ENCODE measurements at places on chromosomes 11 and 22. TPM values are rescaled to one million over a fixed set of nuclear protein-coding genes. Genes with fewer than 3 reads are reported as not detected.
A peak's percentile ranks its signal among the peaks of the same experiment; 100 is the strongest.

Gene SMTNL1
- not detected for total RNA-seq

DNA sequence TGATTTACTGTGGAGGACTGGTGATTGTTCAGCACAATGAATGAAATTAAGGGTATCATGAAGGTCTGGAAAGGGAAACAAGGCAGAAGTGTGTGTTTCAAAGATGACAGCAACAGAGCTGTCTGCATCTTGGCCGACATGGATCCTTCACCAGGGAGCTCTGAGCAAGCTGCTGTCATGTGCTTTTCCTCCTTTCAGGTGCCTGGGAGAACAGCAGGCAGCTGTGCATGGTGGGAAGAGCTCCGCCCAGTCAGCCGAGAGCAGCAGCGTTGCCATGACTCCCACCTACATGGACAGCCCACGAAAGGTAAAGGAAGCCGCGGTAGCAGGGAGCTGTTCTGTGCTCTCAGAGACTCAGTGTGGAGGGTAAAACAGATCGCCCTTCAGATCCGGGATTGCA lies 87.1 kb upstream of the YWHAH start:
- no peak overlapping the region for H3K27ac ChIP-seq
- no peak overlapping the region for H3K4me3 ChIP-seq
- H3K36me3 ChIP-seq = peaks cover 17% of the 10 kb centered on the region
- H3K4me1 ChIP-seq = no peaks in the 10 kb centered on the region
- no peaks in the 10 kb centered on the region for H3K27me3 ChIP-seq

Gene OR52N4
- 0.71 TPM for total RNA-seq

DNA sequence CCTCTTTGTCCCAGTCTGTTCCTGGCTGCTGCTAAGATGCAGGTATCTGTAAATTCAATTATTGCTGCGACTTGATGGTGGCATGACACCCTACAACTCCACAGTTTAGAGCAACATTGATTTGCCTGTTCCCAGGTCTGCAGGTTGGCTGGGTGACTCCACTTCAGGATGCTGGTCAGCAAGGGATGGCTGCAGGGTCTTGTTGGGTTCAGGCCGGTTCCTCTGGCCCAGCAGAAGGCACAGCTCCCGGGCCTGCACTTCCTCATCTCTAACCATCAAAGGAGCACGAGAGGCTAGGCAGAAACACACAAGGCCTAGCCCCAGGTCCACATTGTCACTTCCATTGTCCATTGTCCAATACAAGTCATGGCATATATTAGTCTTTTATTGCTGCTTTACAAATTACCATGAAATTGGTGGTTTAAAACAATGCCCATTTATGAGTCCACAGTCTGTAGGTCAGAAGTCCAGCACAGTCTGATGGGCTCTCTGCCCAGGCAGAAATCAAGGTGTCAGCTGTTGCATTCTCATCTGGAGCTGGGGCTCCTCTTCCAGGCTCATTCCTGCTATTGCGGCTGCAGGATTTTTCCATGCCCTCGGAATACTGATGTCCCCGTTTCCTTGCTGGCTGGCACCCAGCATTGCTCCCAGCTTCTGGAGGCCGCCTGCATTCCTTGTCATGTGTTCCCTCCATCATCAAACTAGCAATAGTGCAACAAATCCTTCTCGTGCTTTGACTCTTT lies 96.6 kb upstream of the LMO1 start:
- H3K4me1 ChIP-seq = no peaks in the 10 kb centered on the region
- no peak overlapping the region for H3K27ac ChIP-seq

GRCh38 chr22:46499805-46500189 lies 37.6 kb downstream of the CELSR1 start:
- DNase-seq = no peak
- H3K27me3 ChIP-seq = peaks cover 25% of the 10 kb centered on the region
- peaks cover 8% of the 10 kb centered on the region for H3K4me1 ChIP-seq
- no peak overlapping the region for H3K4me3 ChIP-seq

DNA sequence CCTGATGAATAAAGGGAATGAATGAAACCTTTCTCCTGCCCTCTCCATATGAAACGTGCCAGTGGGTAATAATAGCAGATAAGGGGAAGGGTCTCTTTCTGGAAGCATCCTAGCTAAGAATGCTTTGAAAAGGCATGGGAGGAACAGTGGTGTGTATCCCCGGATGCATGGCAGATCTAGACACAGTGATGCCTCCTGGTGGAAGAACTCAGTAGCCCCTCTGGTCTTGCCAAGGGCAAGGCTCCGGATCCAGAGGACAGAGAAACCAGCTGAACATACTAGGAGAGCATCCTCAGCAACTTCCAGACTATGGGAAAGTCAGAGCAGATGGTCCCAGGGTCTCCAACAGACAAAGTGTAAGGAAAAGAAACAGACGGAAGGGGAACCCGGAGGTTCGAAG lies 6.4 kb downstream of the BAIAP2L2 start:
- H3K27ac ChIP-seq = no peak overlapping the region
- peaks cover 15% of the 10 kb centered on the region for H3K4me1 ChIP-seq
- no peak for DNase-seq
- no peak overlapping the region for H3K4me3 ChIP-seq

Gene GRM5
- total RNA-seq = not detected

Gene HMOX1
- total RNA-seq = 0.34 TPM

DNA sequence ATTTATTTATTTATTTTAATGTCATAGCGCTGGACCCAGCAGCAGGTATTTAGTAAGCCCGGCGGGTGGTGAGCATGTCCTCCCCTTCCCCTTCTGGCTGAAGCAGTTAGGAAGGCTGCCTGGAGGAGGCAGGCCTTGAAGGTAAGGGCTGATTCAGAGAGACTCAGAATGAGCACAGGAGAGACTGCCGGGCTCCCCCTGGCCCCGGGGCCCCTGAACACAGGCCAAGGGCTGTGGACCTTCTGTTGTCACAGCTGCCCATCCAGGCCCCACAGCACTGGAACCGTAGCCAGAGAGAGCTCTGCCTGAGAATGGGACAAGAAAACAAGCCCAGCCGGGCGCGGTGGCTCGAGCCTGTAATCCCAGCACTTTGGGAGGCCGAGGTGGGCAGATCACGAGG lies 52.8 kb downstream of the KCNJ4 start:
- no peaks in the 10 kb centered on the region for H3K36me3 ChIP-seq
- no peak overlapping the region for H3K27ac ChIP-seq
- no peak for DNase-seq
- peaks cover 5% of the 10 kb centered on the region for H3K4me1 ChIP-seq
- no peak overlapping the region for H3K4me3 ChIP-seq

Gene KIAA1671
- total RNA-seq = 5.1 TPM

Gene KRTAP5-8
- total RNA-seq = 0.24 TPM

Gene OR9Q2
- not detected for total RNA-seq

Gene TRIM29
- not detected for total RNA-seq

DNA sequence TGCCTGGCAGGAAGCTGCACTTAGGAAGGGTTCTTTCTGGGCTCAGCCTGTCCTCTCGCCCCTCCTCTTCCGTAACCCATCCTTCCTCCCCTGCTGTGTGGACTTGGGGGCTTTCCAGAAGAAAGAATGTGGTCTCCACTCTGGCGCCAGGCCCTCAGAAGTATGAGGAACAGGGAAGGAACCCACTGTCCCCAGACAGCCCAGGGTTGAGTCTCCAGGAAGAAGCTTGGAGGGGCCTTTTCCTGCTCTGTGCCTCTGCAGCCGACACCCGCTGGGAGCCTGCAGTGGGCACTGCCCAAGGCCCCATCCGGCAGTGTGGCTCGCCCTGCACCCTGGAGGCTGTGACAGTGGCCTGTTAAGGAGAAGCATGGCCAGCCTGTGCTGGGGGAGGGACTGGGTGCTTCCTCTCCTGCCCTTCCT lies 112.6 kb downstream of the ST3GAL4 start:
- no peak overlapping the region for H3K27ac ChIP-seq
- peaks cover 33% of the 10 kb centered on the region for H3K4me1 ChIP-seq
- no peak for DNase-seq
- H3K27me3 ChIP-seq = no peaks in the 10 kb centered on the region
- H3K4me3 ChIP-seq = no peak overlapping the region

- H3K27ac ChIP-seq = no peak overlapping the region
- H3K27me3 ChIP-seq = no peaks in the 10 kb centered on the region
- H3K36me3 ChIP-seq = no peaks in the 10 kb centered on the region
Measured at GRCh38 chr22:34111210-34111824, 191.0 kb upstream of the LARGE1 start.

Gene KRTAP5-11
- total RNA-seq = not detected

DNA sequence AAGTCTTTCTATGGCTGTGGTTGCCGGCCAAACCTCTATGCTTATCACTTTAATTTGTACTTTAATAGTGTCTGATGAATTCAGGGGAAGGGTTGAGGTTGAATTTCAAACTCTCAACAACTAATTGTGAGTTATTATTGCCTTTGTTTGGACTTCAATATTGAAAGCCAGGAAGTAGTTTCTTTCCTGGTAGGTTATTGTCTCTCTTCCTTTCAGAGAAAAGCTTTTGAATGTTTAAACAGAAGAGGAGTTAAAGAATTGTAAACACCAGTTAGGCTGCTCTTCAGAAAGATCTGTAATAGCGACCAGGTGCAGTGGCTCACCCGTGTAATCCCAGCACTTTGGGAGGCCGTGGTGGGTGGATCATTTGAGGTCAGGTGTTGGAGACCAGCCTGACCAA lies 22.2 kb downstream of the NNMT start:
- peaks cover 23% of the 10 kb centered on the region for H3K4me1 ChIP-seq
- H3K36me3 ChIP-seq = no peaks in the 10 kb centered on the region
- no peak overlapping the region for H3K4me3 ChIP-seq
- H3K27me3 ChIP-seq = no peaks in the 10 kb centered on the region
- H3K27ac ChIP-seq = no peak overlapping the region

Gene SEPTIN5
- not detected for total RNA-seq

GRCh38 chr11:19580646-19581045 lies 132.0 kb upstream of the NAV2 start:
- H3K27me3 ChIP-seq = no peaks in the 10 kb centered on the region
- no peaks in the 10 kb centered on the region for H3K36me3 ChIP-seq
- H3K4me3 ChIP-seq = no peak overlapping the region
- H3K27ac ChIP-seq = no peak overlapping the region

- DNase-seq = no peak
- no peak overlapping the region for H3K4me3 ChIP-seq
- no peaks in the 10 kb centered on the region for H3K36me3 ChIP-seq
- peaks cover 28% of the 10 kb centered on the region for H3K4me1 ChIP-seq
- no peak overlapping the region for H3K27ac ChIP-seq
- H3K27me3 ChIP-seq = no peaks in the 10 kb centered on the region
Measured at GRCh38 chr11:128196235-128196634, 391.1 kb downstream of the ETS1 start.

Gene SPI1
- total RNA-seq = not detected

GRCh38 chr11:122632181-122632824 lies 23.2 kb upstream of the UBASH3B start:
- peak overlapping the region; percentile 7 for H3K27ac ChIP-seq
- H3K4me3 ChIP-seq = peak overlapping the region; percentile 24
- DNase-seq = peak; percentile 27
- H3K4me1 ChIP-seq = peaks cover 48% of the 10 kb centered on the region
- no peaks in the 10 kb centered on the region for H3K36me3 ChIP-seq

Gene OR51B2
- not detected for total RNA-seq

GRCh38 chr22:45775062-45775461 lies 103.4 kb downstream of the ATXN10 start:
- DNase-seq = no peak
- H3K27ac ChIP-seq = no peak overlapping the region
- H3K36me3 ChIP-seq = peaks cover 3% of the 10 kb centered on the region
- H3K4me3 ChIP-seq = no peak overlapping the region

DNA sequence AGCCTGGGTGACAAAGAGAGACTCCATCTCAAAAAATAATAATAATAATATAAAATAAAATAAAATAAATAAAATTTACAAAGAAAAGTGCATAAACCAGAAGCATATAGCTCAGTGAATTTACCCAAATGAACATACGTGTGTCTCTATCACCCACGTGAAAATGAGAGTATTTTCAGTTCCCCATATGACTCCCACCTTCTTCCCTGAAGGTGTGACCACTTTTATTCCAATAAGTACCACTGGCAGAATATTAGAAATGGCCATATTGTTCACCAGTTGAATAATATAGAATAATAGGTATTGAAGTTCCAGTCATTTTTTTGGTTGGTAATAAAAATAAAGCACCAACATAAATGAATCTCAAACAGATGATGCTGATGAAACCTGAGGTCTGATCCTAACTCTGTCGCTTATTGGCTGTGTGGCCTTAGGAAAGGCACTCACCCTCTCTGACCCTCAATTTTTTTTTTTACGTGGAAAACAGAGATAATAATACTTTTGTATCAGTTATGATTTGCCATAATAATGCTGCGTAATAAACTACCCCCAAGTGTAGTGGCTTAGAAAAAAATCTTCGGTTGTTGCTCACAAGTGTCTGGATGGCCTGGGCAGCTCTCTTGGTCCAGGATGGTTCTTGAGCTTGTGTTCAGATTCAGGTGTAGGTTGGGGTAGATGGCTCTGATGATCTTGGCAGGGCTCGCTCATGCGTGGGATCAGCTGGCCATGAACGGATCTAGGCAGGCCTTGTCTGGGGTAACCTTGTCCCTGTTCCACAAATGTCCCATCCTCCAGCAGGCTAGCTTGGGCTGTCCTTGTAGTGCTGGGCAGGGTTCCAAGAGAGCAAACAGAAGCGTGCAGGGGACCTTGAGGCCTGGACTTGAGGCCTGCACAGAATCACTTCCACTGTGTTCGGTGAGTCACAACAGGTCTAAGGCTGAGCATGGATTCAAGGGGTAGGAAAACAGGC lies 88.1 kb downstream of the MYO18B start:
- H3K4me3 ChIP-seq = no peak overlapping the region
- no peaks in the 10 kb centered on the region for H3K36me3 ChIP-seq
- H3K27ac ChIP-seq = no peak overlapping the region
- DNase-seq = no peak
- H3K27me3 ChIP-seq = no peaks in the 10 kb centered on the region
- no peaks in the 10 kb centered on the region for H3K4me1 ChIP-seq
